ENCODE measurements at places on chromosomes 5 and 9.

DNA sequence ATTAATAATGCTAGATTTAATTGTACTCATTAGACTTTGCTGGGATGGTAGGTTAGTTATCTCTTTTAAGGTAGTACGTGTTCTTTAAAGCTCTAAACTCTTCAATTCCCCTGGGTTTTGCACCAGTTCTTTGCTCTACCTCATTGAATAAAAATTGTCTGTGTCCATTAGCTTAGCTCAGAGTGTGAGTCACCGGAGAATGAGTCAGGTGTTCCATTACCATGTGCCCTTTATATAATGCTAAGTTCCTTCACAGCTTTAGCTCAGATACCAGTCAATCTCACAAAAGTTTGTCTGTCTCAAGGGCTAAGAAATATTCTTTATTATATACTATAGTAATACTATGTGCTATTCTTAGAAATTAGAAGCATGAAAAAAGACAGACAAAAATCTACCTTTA, 339.4 kb downstream of the PRELID2 start:
- no peak for DNase-seq

GRCh38 chr5:35129921-35130485, 82.3 kb upstream of the AGXT2 start:
- DNase-seq = no peak

GRCh38 chr5:125274211-125274610, 527.8 kb upstream of the ZNF608 start:
- DNase-seq = no peak

DNA sequence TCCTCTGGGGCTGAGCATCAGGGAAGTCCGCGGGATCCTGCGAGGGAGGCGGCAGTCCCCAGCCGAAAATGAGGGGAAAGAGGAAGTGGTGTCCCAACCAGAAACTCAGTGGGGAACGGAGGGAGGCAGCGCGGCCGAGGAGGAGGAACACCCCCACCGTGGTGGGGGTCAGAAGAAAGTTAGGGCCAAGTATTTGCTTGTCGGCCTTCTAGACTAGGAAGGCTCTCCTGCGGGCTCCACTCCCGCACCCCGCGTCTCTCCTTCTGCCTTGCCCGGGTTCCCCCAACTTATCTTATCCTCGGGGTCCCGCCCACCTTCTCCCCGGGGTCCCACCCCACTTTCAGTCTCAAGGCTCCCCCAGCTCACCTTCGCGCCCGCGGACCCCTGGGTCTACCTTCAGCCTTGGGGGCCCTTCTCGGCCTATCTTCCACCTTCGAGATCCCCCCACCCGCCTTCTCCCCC, 557 bp upstream of the PHF2 start:
- DNase-seq = no peak

GRCh38 chr5:131795228-131795627, 1.6 kb downstream of the FNIP1 start:
- no peak for DNase-seq
